ENCODE measurements at places on chromosomes 3 and 15.

- DNase-seq: no peak
Measured at GRCh38 chr3:22371036-22371435, 620.0 kb upstream of the ZNF385D start.

- no peak for DNase-seq
Measured at GRCh38 chr15:100394736-100395440, 53.1 kb upstream of the ADAMTS17 start.

DNA sequence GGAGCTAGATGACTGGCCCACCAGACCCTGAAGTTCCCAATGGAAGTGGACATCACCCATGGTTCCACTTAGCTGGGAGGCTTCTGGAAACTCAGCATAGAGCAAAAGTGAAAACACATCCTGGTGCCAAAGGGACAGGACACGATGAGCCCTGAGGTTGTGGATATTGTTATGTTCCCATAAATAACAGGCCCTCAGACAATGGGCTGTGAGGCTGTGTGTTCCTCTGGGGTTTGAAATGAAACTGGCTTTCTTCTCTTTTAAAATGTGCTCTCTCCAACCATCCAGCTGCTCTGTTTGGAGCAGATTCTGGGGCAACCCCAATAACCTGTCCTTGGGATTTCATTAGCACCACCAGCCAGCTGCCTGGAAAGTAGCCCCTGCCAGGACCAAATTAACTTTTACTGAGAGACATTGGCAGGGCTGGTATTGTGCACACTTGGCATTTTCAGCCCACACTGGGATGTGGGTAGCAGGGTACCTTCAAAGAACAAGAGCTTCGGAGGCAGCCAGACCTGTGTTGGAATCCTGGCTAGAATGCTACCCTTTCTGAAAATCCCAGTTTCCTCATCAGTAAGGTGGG, 97.5 kb downstream of the DNAJB8 start:
- DNase-seq: peak; percentile 52

- no peak for DNase-seq
Measured at GRCh38 chr15:85353516-85353915, 26.9 kb upstream of the AKAP13 start.

GRCh38 chr15:70823196-70823595, 30.8 kb downstream of the LARP6 start:
- DNase-seq: no peak

- DNase-seq: peak; percentile 91
Measured at GRCh38 chr3:141487521-141488252, 860 bp downstream of the RASA2 start.

DNA sequence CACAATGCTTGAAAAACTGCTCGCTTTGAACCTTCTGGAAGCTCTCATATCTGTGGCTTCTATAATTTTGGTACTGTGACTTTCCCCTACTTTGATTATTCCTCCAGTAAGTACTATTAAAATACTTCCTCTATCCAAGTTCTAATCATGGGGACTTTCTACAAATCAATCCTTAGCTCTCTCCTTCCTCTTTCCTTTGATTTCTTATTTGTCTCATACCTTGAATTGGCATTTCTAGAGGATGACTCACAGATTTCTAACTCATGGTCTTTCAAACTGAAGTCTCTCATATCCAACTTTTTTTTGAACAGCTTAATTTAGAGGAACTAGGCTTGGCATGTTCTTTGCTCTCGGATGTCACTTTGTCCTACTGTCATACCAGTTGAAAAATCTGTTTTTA, 241.8 kb downstream of the TBC1D5 start:
- no peak for DNase-seq

DNA sequence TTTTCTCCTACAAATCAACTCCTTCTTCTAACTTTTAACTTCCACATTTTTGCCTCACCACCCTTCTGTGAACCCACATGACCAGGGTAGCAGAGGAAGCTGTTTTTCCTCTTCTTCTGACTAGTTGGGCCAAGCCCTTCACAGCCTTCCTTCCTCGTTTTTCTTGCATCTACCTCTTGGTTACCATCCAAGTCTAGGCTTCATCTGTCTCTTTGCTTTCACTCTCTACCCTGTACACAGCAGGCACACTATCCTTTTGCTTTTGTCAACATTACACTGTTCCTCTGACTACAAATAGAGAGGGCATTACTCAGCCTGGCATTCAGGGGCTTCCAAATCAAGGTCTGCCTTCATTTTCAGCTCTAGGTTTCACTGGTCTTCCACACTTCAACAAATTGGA, 22.0 kb downstream of the SLC9A9 start:
- no peak for DNase-seq

DNA sequence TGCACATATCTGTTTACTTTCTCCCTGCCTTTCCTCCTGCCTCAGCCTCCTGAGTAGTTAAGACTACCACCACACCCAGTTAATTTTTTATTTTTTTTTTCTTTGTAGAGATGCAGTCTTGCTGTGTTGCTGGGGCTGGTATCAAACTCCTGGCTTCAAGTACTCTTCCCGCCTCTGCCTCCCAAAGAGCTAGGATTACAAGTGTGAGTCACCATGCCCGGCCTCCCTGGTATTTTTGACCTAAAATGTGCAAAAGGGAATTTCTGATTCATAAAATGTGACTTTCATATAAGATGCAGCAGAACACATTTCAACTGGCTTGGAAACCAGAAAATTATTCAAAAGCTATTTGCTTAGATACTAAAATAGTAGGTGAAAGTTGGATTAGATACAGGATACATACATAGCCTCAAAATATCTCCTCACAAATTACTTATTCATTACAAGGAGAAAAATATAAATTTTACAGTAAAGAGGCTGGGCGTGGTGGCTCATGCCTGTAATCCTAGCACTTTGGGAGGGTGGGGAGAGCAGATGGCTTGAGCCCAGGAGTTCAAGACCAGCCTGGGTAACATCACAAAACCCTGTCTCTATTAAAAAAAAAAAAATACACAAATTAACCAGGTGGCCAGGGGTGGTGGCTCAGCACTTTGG, 32.0 kb downstream of the MAP4 start:
- no peak for DNase-seq

Data from Right ventricle myocardium inferior (tissue), 1 donor.